HT1080 (cell line): ENCODE measurements at places on chromosomes 1 and 21.

DNA sequence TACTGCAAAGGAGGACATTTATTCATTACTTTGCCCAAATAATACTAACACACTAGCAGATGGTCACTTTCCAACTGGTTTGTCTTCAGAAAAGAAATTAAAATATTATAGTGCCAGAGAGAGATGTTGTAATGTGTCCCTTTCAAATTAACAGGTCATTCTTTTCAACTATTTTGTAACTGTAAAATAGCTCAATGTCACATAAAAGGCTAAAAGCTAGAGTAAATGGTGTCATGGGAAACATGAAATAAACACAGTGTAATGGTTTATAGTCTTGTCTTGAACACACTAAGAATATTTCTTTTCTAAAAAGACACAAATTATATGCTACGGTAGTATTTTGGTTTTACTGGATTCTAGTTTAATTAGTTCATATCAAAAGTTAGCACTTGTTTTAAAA is 77.8 kb downstream of the ADGRL2 start:
- DNase-seq, result no peak

DNA sequence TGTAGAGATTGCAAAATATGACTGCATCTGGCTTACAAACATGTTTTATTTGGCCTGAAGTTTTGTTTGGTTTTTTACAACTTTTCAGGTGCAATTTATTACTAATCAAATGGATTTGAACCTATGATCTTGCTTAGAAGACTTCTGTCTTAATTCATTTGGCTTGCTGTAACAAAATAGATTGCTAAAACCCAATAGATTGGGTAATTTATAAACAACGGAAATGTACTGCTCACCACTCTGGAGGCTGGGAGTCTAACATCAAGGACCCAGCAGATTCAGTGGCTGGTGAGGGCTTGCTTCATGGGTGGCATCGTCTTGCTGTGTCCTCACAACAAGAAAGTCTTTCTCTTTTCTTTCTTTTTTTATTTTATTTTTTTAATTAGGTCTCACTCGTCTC is 72.9 kb downstream of the LBR start:
- no peak for DNase-seq

DNA sequence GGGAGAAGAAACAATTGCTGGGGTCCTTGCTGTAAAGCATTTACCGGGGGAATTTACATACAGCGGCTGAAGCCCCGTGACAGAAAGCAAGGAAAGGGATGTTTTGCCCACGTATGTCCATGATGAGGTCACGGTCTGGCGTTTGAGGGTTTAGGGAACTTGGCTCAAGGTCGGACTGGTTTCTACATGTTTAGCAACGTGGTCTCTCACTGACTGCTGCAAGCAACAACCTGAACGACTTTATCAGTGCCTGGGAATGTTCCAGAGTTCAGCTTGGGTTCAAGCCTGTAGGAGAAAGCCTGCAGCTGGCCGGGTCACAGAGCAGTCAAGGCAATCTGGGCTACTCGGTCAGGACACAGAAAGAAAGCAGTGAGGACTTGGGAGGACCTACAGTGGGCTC is 323.3 kb downstream of the AJAP1 start:
- DNase-seq, result no peak

- no peak for DNase-seq
These were observed 118.0 kb upstream of the IPO9 start for GRCh38 chr1:201710632-201711597.

- no peak for DNase-seq
These were observed 300.6 kb upstream of the PLXNA2 start for GRCh38 chr1:208544794-208545193.

DNA sequence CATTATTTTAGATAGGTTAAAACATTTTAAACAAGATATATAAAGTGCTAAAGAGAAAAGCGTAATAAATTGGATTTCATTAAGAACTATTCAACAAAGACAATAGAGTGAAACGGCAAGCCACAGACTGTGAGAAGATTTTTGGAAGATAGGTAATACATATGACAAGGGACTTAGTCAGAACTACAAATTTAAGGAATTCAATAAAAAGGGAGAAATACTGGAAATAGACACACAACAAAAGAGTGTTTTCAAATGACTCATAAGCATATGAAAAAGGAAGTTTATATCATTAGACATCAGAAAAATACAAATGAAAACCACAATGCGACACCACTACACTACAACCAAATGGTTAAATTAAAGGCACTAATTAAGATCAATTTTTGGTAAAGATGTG is 90.5 kb downstream of the GDAP2 start:
- peak; percentile 87 for DNase-seq

DNA sequence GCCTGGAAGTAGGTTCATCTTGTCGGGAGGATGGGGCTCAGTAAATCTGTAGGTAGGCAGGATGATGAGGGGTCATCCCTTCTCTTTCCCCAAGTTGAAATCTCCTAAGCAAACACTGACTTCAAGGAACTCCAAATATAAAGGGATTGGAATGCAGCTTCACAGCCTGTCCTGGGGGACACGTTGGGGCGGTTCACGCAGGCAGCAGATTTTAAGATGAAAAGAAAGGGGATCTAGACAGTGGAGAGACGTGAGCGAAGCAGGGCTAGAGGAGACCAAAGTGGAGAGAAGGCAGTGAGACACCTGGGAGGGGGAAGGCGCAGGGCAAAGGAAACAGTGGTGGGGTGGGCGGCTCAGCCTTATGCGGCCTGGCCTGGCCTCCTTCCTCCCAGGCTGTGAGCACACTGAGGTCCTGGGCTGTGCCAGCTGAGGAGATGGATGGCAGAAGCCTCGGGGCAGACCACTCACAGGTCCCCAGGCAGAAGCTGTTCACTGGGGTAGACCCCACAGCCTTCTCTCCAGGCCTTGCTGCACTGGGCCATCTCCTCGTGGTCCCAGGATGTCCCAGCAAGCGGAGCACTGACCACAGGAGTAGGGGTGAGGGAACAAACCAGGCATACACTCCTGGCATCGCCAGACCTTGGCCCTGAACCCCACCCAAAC is 51.7 kb downstream of the TOR1AIP2 start:
- no peak for DNase-seq

DNA sequence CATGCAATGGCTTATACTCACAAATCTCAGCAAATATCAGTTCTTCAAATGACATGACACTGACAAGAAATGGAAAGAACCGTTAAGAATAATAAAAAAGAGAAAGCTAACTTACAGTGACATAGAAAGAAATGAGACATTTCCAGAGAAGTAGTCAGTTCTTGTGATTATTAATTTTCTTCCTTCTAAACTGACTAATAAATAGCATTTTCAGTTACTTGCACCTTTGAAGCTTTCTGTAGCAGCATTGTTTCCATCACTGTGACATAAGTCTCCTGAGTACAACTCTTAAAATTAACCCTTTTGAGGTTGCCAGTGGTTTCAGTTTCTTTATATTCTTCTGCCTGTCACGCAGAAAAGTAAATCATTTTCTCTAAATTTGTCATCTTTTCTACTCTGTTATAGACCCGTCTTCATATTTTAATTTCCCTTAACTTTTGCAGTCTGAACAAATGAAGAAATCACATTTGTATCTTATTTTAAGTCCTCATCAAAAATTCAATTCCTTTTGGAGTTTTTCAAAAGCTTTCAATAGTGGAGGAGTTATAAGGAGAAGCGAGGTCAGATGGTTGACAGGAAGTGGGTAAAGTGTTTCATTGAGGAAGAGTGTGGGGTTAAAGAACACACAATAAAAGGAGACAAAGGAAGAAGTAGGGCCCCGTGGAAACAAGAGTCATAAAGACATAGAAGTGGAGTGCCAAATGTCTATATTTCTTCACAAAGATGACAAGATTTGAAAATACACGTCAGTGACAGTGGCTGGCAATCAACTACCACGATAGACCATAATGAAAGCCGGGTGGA is 57.9 kb upstream of the S1PR1 start:
- peak; percentile 38 for DNase-seq

GRCh38 chr1:157968946-157969345 is 24.5 kb upstream of the KIRREL1 start:
- DNase-seq, result peak; percentile 83

- DNase-seq, result peak; percentile 19
These were observed 61.4 kb upstream of the CNN3 start for GRCh38 chr1:94988356-94988755.

DNA sequence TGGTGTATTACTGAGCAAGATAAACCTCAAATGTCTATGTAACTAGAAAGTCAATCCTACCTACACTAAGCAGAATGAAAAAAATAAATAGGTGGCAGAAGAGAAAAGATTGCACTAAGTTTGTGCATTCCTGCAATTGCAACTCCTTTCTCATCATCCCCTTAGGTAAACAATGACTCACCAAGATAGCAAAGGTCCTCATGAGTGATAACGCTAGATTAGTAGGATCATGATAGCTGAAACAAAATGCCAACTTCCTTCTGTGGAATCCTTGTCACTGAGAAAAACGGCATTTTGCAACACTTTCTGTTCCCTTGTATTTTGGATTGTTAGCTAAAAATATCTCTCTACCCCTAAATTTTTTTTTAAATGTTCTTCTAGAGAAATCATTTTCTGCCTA is 20.0 kb upstream of the FCER1A start:
- no peak for DNase-seq

DNA sequence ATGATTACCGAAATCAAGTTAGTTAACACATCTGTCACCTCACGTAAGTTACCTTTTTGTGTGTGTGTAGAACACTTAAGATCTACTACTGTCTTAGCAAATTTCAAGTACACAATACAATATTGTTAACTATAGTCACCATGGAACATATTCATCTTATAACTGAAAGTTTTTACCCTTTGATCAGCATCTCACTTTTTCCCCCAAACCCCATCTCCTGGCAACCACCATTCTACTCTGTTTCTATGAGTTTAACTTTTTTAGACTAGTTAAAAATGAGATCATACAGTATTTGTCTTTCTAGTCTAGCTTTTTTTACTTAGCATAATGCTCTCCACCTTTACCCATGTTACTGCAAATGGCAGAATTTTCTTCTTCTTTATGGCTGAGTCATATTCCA is 124.7 kb downstream of the RABGAP1L start:
- DNase-seq, result no peak

- no peak for DNase-seq
These were observed 41.7 kb downstream of the WDR4 start for GRCh38 chr21:42837421-42838211.

DNA sequence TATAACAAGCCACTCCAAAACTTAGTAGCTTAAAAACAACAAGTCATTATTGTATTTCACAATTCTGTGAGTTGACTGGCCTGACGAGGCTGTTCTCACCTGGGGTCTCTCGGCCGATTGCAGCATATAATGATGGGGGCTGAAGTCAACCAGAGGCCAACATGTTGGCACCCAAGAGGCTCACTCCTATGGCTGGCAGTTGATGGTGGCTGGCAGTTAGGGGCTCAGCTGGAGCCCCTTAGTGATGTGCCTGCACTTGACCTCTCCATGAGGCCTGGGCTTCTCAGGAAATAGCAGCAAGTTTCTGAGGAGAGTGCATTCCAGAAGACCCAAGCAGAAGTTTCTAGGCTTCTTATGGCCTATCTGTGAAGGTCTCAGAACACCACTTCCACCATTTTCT is 459.4 kb downstream of the NPHP4 start:
- no peak for DNase-seq

- no peak for DNase-seq
These were observed 83.4 kb downstream of the ATF6 start for GRCh38 chr1:161849518-161849917.

GRCh38 chr1:117710710-117711109 is 104.9 kb downstream of the TENT5C start:
- no peak for DNase-seq

- DNase-seq, result no peak
These were observed 37.1 kb downstream of the EIF4G3 start for GRCh38 chr1:21139601-21140000.

DNA sequence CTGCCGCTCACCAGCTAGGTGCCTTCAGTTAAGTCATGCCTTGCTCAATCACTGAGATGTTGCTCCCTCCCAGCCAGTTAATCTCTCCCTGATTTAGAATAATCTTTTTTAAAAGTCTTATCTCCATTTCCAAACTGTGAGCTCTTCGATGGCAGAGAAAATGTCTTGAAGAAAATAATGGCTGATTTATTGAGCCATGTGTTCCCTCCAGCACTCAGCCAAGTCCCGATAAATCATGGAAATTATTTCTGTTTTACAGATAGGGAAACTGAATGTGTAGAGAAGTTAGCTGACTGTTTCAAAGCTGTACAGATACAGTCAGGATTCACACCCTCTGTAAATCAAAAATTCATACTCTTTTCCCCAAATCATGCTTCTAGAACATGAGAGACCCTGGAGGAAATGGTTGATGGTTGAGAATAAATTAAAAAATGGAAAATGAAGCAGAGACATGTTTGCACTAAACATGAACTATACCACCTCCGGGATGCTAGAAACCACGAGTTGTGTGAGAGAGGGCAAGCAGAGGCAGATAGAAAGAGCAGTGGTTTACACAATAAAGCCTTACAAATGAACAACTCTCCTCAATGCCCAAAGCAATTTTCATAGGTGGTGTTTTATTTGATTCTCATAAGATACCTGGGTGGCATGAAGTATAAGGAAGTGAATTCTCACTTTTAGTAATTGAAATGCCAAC is 376.4 kb downstream of the PLPP3 start:
- no peak for DNase-seq

- DNase-seq, result peak; percentile 51
These were observed 14.0 kb downstream of the ATP5PO start for GRCh38 chr21:33901412-33902288.

- peak; percentile 68 for DNase-seq
These were observed 2.1 kb downstream of the ARHGEF2 start for GRCh38 chr1:155976062-155976912.

DNA sequence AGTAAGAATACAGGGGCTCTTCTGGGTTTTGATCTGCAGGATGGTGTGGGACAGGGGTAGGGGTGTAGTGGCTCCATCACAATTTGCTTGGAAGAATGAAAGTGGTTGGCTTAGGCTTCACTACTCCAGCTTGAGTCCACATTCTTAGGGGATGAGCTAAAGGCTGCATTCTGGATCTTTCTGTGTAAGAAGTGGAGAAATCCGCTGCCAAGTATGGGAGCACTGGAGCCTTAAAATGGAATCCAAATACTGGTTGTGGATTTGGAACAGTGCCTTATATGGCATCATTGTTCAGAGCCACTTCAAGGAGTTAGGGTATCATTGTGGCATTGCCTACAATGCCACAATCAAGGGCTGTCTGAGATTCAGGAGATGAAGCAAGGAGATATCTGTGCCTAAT is 187.1 kb downstream of the LMO4 start:
- no peak for DNase-seq

DNA sequence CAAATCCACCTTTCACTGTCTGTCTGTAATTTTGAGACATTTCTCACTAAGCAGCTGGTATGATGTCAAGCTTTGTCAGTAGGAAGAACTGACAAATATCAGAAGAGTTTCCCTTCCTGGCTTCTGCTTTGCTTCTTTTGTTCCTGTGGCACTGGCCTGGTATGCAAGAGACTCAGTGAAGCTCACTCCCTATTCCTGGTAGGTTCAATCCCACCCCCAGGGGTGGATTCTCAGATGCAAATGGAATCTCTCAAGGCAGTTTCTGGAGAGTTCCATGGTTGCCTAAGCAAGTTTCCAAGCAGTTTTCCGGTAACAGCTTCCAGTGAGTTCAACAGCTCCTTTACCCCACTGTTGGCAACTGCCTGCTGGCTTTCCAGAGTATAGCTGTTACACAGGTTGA is 683.4 kb downstream of the PTPRC start:
- DNase-seq, result no peak

- no peak for DNase-seq
These were observed at the start of gene ELAVL4 for GRCh38 chr1:50108497-50109059. Gene ELAVL4 (plus strand): TSS chr1:50108920. CDS start chr1:50109190, 270 bp downstream.
